ENCODE measurements at places on chromosomes 4 and X.

- no peak for DNase-seq
These were observed 7.5 kb downstream of the SMIM10 start for GRCh38 chrX:134998246-134998645.

DNA sequence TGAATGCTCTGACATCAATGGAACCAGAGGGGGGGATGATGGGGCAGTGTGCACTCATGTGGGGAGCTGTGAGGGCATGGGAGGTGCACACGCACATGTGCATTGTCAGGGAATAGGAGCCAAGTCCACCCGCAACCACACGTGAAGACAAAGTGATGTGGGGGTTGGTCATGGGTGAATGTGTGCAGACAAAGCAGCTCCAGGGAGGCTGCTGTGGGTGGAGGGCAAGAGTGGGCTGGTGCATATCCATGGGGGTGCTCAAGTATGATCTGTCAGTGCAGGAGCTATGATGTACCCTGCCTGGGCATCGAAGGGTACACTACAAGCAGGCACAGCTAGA is 301.9 kb downstream of the TEX13C start:
- no peak for DNase-seq

DNA sequence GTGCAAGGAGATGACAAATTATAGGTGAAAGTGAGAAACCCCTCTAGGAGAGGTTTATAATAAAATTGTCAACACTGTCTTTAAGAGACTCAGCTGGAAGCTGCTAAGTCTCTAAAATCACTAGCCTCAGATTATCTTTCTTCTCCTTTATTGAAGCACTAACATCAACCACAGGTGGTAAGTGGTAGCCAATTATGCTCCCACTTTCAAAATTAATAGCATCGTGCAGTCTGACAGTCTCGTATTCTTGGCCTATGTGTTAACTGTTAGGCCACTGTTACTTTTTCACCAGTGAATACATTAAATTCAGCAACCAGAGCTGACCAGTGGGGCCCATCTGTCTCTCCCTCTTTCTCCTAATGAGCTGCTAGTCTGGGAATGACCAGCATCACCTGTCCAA is 674.1 kb downstream of the RAPGEF2 start:
- no peak for DNase-seq

GRCh38 chr4:71841336-71841735 is 57.5 kb upstream of the GC start:
- DNase-seq, result no peak

DNA sequence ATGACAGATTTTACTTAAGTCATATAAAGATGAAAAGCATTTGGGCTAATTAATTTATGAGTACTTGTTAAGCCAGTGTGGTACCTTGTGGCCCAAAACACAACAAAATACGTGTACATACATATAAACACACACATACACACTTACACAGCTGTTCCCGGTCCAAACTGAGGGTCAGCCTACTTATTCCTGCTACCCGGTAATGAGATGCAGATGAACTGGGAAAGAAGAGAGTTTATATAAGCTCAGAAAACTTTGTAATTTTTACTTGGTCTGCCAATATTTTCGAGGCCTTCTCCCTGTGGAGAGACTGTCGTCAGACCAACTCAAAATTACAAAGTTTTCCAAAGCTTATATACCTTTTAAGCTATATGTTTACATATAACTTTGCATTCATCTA is 25.8 kb upstream of the PBDC1 start:
- DNase-seq, result no peak

DNA sequence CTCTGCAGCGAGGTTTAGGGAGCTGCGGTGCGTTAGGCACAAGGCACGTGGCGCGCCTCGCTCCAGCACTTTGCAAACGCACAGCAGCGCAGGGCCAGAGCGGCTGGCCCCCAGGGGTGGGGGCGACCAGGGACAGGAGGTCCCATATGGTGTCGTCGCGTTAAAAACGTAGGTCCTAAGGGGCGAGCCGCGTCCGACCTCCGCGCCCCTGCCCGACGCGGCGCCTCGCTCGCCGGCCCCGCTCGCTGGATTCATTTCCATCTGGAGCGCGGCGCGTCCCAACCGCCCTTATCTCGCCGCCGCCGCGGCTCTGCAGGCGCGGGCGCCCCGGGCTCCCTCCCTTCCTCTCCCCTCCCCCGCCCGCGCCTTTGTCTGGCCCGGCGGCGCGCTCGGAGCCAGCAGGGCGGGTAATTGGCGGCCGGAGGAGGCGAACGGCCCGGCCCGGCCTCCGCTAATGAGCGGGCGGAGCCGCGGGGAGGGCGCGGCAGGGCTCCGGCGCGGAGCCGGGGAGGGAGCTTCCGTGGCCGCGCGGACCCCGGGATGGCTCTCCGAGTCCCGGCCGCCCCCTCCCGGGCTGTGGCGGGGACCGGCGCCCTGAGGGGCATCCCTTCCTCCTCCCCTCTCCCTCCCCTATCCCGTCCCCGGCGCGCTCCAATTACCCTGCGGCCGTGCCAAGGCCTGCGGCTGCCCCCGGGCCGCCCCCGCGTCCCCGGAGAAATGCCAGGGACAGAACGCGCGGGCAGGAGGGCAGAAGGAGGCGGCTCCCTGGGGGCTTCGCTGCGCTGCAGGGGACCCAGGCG is 409.0 kb downstream of the BCOR start:
- DNase-seq, result peak; percentile 28

- DNase-seq, result peak; percentile 39
These were observed 105.9 kb upstream of the ADRA2C start for GRCh38 chr4:3660086-3660927.

- DNase-seq, result no peak
These were observed 117.3 kb downstream of the CPZ start for GRCh38 chr4:8709729-8710360.

- DNase-seq, result no peak
These were observed 14.7 kb downstream of the YY2 start for GRCh38 chrX:21870494-21870893.

DNA sequence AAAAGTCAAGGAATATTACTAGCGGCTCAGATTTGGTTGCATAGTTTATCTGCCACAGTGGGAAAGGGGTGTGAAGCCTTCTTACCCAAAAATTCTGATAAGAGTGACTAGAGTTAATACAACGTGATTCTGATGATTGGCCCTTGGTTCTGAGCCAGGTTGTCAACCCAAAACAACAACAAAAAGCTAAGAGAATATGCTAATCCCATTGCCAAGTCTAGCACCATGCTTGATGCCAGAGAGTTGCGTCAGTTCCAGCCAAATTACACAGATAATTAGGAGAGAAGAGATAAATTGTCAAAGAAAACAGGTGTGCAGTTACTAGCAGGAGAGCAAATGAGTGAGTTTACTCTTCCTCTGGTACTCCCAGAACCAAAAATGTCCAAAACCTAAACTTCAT is 287.4 kb upstream of the AGA start:
- no peak for DNase-seq

- DNase-seq, result no peak
These were observed 171.9 kb downstream of the NDST4 start for GRCh38 chr4:114941503-114941902.

- DNase-seq, result no peak
These were observed at the start of gene MTMR1 for GRCh38 chrX:150692831-150693724. MTMR1 (plus strand) TSS chrX:150693396; CDS start chrX:150693531, 135 bp downstream.

DNA sequence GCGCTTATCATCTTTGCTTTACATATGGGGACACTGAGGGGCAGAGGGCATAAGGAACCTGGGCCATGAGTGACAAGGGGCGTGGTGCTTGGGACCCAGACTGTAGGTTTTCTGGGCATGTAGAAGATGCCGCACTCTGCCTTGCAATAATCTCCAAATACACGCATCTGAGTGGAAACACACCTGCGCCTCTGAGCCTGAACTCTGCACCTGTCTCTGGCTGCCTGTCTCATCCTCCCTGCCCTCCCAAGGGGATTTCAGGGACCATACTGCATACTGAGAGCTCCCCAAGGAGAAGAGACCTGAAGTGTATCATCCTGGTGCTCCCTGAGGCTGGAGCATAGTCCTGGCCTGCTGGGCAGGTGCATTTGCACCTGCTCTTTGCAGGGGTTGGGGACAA is 34.7 kb upstream of the ASMTL start:
- no peak for DNase-seq

DNA sequence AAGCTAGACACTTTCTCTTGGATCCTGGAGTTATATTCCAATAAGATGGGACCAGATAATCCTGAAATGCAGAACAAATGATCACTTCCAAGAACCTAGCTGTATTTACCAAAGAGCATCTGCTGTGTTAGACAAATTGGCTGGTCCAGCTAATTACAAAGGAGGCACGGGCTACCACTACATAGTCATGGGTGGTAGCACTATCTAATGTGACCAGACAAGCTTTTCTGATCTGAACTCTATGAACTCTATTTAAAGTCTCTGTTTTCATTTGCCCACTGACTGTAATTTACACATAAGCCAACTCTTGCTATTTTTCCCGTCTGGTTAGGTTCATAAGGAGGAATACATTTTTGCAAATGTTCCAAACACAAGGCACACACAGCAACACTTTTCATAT is 34.6 kb downstream of the LNX1 start:
- DNase-seq, result no peak

DNA sequence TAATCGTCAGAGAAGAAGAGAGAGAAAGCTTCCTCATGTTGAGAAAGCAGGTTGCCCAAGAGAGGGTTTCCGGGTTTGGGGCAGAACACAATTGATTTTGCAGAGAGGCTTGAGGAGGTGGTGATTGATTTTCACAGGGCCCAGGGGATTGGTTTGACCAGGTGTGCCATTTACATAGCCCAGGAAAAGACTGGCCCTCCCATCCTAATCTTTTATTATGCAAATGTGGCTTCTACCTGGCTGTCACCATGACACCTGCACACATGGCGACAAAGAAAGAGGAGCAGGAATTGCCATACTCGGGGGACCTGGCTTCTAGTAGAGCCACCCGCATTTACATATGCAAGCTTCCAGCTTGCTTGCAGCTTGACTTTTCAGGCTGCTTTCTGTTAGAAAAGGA is 405.3 kb downstream of the PPP4R3C start:
- no peak for DNase-seq

Measured in hypothalamus (tissue), 51 donors.